ENCODE measurements at places on chromosomes 6 and 20. TPM values are rescaled to one million over a fixed set of nuclear protein-coding genes. Genes with fewer than 3 reads are reported as not detected.
A peak's percentile ranks its signal among the peaks of the same experiment; 100 is the strongest.

- H3K27ac ChIP-seq = no peak overlapping the region
- DNase-seq = no peak
- no peaks in the 10 kb centered on the region for H3K27me3 ChIP-seq
- no peaks in the 10 kb centered on the region for H3K4me1 ChIP-seq
Observed at GRCh38 chr6:49430866-49431265, 32.2 kb downstream of the MMUT start.

DNA sequence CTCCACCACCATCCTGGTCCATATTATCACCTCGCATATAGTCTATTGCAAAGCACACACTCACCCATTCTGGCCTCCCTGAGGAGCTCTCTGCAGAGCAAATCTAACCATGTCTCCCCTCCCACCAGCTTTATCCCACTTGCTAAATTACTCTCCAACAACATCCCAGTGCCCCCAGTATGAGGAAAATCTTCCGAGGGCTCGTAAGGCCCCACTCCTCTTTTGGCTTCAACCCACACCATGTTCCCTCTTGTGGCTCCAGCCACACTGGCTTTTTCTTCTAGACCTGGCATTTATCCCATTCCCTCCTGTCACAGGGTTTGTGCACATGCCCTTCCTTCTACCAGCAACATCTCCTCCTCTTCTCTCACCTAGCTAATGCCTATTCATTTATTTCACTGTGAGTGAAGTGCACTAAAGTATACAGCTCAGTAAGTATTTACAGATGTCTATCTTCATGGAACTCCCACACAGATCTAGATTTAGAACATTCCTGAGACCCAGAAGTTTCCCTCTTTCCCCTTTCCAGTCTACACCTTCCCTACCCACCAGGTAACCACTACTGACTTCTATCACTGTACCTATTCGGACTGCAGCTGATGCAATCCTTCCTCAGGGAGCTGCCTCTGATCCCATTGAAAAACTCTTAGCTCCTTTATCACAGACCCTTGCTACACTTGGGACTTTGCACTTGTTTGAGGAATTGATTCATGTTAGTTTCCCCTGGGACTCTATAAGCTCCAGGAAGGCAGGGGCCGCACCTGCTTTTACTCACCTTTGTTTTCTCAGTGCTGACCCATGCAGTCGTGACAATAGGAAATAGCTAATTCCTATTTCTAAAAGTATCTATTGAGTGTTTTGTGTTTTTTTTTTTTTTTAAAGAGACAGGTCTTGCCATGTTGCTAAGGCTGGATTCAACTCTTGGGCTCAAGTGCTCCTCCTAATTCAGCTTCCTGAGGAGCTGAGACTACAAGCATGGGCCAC lies 15.5 kb downstream of the MRPL14 start:
- no peak overlapping the region for H3K4me3 ChIP-seq
- no peaks in the 10 kb centered on the region for H3K27me3 ChIP-seq
- H3K27ac ChIP-seq = no peak overlapping the region
- no peak for DNase-seq
- peaks cover 15% of the 10 kb centered on the region for H3K36me3 ChIP-seq

DNA sequence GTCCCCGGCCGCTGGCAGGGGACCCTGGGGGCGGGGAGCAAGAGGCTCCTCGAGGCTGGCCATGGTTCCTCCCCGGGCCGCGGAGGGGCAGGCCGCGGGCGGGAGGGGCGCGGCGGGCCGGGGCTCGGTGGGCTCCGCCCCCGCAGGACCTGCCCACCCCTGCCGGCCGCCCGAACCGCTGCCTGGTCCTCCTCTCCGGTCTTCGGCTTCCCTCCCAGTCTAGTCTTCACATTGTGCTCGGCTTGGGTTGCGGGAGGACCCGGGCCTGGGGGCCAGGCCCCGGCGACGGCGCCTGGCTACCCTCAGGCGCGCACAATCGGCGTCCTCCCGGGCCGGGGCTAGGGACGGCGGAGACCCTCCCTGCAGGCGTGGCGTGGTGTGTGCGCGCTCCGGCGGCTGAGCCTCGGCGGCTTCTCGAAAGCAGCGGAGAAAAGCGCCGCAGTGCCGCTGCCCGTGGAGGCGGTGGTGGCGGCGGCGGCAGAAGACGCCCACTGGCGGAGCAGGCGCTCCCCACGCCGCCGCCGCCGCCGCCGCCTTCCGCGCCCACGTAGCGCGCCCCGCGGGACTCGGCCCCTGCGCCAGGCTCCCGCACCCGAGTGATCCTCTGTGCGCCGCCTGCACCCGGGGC lies at the start of gene PDE10A:
PDE10A (minus strand) TSS at position 493 of the 628 bp plus-strand sequence; CDS start at position 63, 430 bp downstream.
- H3K4me3 ChIP-seq = peak within 1 kb of the TSS; percentile 32
- H3K27me3 ChIP-seq = peaks cover 64% of the 10 kb centered on the region
- DNase-seq = no peak
- H3K4me1 ChIP-seq = no peaks in the 10 kb centered on the region
- H3K27ac ChIP-seq = no peak within 1 kb of the TSS
- H3K36me3 ChIP-seq = no peaks in the 10 kb centered on the region

GHRH gene
- total RNA-seq = not detected

DNA sequence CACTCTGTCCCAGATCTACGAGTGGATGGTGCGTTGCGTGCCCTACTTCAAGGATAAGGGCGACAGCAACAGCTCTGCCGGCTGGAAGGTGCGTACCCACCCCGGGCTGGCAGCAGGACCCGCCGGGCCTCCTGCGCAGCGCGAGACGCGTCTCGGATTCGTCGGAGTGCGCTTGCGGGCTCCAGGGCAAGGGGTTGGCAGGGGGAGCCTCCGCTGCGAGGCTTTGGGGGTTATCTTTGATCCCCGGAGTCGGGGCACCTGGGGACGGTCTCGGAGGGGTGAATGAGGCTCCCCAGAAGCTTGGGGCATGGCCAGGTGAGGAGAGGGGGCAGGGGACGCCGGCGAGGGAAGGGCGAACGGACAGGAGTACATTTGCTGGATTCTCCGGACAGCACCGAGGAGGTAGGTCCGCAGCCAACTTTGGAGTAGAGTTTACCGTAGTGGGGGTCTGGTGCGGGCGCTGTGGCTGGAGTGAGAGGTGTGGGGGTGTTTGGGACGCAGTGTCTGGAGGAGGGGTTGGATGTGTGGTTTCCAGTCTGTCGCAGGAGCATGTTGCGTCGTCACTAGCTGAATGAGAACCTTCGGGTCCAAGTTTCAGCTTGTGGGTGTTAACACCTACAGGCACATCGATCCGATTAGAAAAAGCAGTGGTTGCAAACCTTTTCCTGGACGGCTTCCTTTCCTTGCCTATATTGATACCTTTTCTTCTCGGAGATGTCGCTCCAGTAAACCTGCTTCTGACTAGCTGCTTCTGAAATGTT lies 1.2 kb downstream of the FOXO3 start:
- H3K27me3 ChIP-seq = peaks cover 10% of the 10 kb centered on the region
- peaks cover 41% of the 10 kb centered on the region for H3K4me1 ChIP-seq
- DNase-seq = no peak

- no peak for DNase-seq
- no peaks in the 10 kb centered on the region for H3K27me3 ChIP-seq
- H3K4me1 ChIP-seq = peaks cover 74% of the 10 kb centered on the region
- no peak overlapping the region for H3K4me3 ChIP-seq
- peak overlapping the region; percentile 81 for H3K27ac ChIP-seq
Observed at GRCh38 chr6:157879034-157879872, 56.2 kb downstream of the SNX9 start.

E2F1 gene
- 76.1 TPM for total RNA-seq

DNA sequence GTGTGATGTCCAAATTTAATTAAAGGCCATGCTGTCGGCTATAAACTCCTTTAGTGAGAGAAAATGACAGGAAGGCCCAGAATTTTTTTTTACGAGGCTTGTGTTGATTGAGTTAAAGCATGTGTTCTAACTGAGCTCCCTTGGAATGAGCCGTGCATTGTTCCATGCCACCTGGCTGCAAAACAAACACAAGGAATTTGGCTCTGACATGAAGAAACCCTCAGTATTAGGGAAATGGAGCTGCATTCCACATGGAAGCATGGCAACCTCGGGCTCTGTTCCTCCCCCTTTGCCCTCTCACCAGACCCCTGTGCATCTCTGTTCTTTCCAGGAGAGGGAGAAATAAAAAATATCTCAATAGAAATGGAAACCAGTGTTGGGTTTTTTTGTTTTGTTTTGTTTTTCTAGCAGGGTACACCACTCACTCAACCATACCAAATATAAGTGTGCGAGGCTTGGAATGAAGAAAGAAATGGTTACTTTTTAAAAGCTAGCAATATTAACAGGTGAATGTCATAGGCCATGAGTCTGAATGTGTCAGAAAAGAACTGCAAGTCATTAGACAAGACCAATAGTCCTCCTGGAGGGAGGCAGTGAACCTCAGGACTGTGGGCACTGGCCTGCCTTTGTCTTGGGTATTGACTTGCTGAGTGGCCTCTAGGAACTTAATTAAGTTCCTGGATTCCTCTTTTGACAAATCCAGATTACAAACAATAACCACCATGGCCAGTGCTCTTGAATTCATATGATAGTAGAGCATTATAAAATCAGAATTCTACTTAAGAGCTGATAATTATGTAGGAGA lies 935.1 kb downstream of the KIF16B start:
- no peaks in the 10 kb centered on the region for H3K4me1 ChIP-seq
- H3K36me3 ChIP-seq = no peaks in the 10 kb centered on the region
- no peak overlapping the region for H3K4me3 ChIP-seq
- no peak for DNase-seq
- no peak overlapping the region for H3K27ac ChIP-seq

DNA sequence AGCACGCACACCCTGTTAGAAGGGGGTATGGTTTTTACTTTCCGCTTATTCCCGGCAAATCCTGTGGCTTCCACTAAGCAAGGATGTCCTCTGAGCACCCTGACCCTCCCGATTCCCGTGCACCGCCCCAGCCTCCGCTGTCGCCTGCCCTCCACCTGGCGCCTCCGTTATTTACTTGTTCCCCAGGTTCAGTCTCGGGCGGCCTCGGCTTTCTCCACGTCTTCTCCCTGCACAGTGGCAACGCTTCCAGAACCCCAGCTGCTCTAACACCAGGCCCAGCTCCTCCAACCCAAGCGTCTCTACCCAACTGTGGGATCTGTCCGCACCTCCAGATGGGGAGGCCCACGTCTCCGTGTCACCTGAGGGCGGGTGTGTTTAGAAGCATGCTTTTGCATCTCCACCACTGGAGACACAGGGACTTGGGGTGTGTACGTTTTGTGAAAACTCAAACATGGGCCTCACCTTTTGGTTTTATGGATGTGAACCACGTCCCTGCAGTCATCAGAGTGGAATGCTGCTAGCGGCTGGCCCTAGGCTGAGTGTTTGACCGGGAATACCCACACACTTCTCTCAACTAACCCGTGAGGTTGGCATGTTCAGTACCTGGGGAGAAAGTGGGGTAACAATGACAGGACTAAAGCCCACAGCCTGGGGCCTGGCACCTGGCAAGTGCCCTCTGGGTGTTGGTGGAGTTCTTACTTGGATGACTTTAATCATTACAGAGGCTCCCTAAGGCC lies 79.9 kb downstream of the THBS2 start:
- H3K4me3 ChIP-seq = no peak overlapping the region
- H3K27me3 ChIP-seq = peaks cover 3% of the 10 kb centered on the region
- H3K36me3 ChIP-seq = no peaks in the 10 kb centered on the region
- DNase-seq = no peak
- H3K27ac ChIP-seq = no peak overlapping the region

GRCh38 chr6:163525926-163526325 lies 111.4 kb downstream of the QKI start:
- no peak overlapping the region for H3K27ac ChIP-seq
- peaks cover 3% of the 10 kb centered on the region for H3K36me3 ChIP-seq
- H3K27me3 ChIP-seq = no peaks in the 10 kb centered on the region
- no peak overlapping the region for H3K4me3 ChIP-seq
- DNase-seq = no peak

DNA sequence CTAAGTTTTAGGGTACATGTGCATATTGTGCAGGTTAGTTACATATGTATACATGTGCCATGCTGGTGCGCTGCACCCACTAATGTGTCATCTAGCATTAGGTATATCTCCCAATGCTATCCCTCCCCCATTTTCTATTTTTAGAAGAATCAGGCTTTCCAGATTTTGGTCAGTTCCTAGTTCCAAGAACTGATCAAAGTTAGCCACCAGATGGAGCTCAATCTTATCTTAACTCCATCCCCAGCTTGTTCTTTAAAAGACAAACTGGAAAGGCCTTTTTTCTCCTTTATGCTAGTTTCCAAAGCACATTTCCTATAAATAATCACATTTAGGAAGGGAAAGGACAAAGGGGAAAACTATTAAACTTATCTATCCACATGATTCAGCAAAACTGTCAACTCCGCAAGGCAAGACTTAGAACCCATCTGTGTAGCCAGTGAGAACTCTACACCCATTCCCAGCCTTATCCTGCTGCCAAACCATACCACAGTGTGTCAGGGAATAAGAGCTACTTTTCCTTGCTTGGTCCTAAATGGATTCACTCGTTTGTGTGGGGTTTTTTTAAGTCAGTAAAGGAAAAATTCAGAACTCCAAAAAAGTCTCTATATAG lies 22.8 kb upstream of the KHDC1 start:
- peaks cover 3% of the 10 kb centered on the region for H3K36me3 ChIP-seq
- H3K4me3 ChIP-seq = no peak overlapping the region
- no peak overlapping the region for H3K27ac ChIP-seq
- no peaks in the 10 kb centered on the region for H3K27me3 ChIP-seq

SMIM13 gene
- total RNA-seq = 15.2 TPM

GRCh38 chr6:145569140-145569539 lies 166.2 kb downstream of the EPM2A start:
- H3K27ac ChIP-seq = no peak overlapping the region
- no peaks in the 10 kb centered on the region for H3K36me3 ChIP-seq
- no peaks in the 10 kb centered on the region for H3K27me3 ChIP-seq
- no peak overlapping the region for H3K4me3 ChIP-seq
- no peaks in the 10 kb centered on the region for H3K4me1 ChIP-seq
- DNase-seq = no peak

Measured in activated naive CD8-positive, alpha-beta T cell treated with anti-CD3 and anti-CD28 coated beads for 36 hours (primary cell).